Stimulated activated CD8-positive, alpha-beta memory T cell treated with anti-CD3 and anti-CD28 coated beads, Interleukin-2, amount 100 ng/mL, for 1 hour (primary cell): ENCODE measurements at places on chromosomes 7 and 10.

GRCh38 chr10:113381981-113382509 lies 170.8 kb upstream of the HABP2 start:
- no peak for DNase-seq

DNA sequence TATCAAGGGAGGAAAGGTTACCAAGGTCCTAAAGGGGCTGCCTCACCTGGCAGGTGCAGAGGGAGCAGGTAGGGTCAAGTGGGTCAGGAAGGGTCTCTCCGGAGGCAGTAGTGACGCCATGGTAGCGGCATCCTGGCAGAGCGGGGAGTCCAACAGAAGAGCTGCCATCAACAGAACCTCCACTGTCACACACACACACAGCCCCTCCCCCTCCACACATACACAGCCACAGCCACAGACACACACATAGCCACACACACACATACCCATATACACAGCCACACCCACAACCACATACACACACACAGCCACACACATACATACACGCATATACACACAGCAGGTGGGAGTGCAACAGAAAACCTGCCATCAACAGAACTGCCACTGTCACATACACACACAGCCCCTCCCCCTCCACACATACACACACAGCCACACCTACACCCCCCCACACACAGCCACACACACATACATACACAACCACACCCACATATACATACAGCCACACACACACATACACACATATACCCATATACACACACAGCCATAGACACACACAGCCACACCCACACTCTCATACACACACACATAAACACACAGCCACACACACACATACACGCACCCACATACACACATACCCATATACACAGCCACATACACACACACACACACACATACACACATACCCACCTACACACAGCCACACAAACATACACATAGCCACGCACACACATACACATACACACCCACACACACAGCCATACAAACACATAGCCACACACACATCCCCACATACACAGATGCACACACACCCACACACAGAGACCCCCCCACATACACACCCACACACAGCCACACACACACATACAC lies 23.1 kb downstream of the KCP start:
- DNase-seq = no peak

- no peak for DNase-seq
Observed at GRCh38 chr10:70589762-70590654, 12.5 kb downstream of the PRF1 start.

DNA sequence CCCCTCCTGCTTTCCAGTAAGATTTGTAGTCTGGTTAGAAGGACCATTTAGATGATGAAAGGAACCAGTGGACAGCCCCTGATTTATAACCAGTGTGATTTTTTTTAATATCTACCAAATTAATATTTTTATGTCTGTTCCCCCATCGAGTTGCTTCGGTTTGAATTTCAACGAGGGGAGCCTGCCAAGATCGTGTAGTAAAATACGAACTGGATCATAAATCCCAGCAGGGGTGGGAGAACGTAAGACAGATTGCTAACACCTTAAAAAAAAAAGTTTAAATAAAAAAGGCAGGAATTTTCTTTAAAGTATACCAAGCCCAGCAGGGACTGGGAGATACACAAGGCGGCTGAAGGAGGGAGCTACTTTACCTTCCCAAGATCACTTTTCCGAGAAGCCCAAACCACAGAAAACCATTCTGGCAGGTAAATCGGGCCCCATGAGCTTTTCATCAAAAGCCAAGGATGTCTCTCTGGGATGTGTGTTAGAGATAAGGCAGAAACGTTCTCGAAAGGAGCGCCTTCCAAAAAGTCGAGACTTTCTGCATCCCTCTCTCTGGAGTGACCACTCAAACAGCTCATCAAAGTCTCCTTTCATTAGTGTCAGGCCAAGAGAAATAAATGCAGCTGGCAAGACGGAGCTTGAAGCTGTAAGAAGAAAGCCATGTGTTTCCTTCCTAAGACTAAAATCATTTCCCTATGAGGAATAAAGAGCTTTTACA lies 270.5 kb upstream of the NFE2L3 start:
- no peak for DNase-seq

GRCh38 chr10:110530131-110530831 lies 32.6 kb downstream of the DUSP5 start:
- no peak for DNase-seq
